ENCODE measurements at places on chromosomes 1 and 21.

GRCh38 chr1:153347856-153348255 is 785 bp downstream of the PGLYRP4 start:
- DNase-seq, result no peak

DNA sequence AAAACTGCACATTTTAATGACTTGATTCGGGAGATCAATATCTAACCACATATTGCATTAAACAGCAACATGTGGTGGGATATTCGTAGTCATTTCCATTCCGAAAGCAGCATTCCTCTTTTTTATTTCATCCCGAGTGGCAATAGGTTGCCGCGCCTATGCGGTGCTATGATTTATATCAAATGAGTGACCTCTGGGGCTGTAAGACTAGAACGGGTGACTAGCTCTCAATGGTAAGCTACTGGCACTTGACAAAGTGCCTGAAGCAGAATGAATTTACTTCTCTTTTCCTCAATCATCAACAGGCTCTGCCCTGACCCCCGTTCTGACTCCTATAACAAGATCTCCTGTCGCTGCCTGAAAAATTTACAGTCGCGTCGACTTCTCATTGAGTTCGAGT is 162.3 kb downstream of the ZNF281 start:
- DNase-seq, result no peak

DNA sequence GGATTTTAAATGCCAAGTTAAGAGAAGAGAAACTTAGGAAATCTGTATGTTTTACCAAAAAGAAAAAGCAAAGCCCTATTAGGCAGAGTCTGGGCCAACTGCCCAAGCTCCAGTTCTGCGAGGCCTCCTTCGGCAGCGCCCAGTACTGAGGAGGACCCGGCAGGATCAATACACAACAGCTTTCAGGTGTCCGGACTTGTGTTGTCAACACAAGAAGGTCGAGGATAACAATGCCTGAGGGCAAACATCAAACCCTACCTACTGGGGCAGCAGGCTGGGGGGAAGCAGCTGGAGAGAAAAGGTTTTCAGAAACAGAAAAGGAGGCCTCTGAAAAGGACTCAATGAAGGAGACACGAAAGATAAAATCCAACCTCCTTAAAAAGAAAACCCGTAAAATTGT is 98.1 kb upstream of the GJB5 start:
- no peak for DNase-seq

DNA sequence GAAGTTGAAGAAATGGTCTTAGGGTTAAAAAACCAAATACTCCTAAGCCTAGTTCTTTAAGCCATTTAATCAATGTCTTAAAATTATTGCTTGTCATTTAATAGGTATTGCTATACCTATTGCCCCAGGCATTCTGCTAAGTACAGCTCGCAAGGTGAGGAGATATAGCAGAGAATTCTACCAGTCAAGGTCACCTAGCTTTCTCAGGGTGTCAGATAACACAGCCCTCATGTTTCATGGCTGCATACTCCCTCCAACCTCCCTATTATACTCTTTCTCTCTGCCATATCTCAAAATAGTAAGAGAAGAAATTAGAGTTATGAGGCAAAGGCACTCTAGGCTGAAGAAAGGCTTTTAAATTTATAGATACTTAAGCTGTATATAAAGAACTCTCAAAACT is 68.4 kb upstream of the GPR88 start:
- no peak for DNase-seq

DNA sequence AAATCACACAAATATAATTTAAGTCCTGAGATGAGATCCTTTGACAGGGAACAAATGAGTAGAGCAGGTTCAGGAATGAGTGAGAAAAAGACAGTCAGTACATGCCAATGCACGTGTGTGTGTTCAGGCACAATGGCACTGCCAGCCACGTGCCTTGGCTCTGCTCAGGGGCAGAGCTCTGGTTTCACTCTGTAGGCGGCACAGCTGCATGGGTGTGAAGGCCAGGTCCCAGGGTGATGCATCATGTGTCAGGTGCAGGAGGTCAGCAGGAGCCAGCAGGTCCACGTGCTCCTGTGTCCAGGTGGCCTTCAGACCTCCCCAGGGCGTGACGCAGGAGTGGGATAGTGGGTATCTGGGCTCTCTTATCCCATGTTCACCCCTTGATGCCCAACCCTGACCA is 386.1 kb downstream of the KCNH1 start:
- DNase-seq, result no peak

DNA sequence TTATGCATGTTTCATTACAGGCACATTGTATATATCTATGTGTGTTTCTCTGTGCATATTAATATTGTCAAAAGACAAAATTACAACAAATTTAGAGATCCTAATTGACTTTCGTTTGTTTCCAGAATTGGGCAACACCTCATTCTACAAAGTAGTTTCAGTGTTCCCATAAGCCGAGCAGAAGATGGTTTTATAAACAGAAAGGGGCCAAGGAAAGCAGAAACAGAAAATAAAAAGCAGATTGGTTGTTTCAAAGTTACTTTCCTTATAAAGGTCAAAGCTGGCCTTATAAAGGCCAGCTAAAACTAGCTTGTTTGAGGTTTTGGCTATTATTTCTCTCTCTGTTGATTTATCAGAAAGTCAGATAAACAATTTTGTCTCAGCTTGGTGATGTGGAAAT is 116.2 kb upstream of the FGGY start:
- DNase-seq, result no peak

GRCh38 chr1:43938892-43939587 is 5.4 kb downstream of the ARTN start:
- DNase-seq, result no peak

- DNase-seq, result no peak
These were observed 5.2 kb upstream of the SH2D2A start for GRCh38 chr1:156821801-156822200.

DNA sequence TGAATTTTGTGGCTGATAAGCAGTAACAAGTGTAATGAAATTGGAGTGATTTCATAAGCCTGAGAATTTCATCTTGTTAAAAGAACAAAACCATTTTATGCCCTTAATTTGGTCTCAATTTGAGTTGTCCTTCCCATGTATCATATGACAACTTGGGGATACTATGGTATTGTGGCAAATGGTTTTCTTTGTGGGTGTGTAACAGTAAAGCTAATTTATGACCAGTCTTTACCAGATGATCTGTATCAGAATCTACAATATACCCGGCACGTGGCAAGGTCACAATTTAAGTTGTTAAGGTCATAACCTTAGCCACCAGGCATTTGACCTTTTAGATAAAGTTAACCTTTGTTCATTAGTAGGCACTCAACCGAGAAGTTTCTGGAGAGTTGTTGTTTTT is 9.1 kb downstream of the NFIA start:
- no peak for DNase-seq

DNA sequence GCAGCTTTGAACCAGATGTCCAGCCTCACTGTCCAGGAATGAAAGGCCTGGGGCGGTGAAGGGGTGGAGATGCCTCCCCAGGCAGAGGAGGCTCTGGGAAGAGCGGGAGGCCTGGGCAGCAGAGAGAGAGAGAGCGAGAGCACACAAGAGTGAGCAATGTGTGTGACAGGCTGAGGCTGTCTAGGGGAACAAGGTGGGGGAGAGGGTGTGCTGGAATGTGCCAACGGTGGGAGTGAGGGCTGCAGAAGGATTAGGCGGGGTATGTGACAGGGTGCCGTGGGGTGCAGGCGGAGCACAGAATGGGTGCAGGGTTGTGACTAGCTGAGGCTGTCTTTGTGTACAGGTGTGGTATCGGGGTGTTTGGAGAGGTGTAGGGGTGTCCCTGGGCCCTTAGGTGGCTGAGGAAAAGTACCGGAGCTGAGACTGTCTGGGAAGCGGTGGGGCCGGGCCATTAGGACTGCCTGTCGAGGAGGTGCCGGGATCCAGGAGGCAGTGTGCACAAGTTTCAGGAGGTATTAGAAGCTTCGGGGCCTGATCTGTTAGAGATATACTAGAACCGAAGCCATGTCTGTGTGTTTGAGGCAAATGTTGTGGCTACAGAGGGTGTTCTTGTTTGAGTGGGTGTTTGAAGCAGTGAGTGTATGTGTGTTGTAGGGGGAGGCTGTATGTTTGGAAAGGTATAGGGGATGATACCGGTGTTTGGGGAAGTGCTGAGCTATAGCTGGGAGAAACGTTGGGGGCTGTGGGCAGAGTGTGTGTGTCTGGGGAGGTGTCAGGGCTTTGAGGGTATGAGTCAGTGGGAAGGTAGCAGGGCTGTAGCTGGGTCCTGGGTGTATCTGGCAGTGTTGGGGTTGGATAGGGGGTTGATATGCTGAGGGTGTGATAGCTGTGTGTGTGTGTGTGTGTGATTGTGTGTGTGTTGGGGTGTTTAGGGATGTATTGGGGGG is 9.1 kb downstream of the AHDC1 start:
- DNase-seq, result no peak

DNA sequence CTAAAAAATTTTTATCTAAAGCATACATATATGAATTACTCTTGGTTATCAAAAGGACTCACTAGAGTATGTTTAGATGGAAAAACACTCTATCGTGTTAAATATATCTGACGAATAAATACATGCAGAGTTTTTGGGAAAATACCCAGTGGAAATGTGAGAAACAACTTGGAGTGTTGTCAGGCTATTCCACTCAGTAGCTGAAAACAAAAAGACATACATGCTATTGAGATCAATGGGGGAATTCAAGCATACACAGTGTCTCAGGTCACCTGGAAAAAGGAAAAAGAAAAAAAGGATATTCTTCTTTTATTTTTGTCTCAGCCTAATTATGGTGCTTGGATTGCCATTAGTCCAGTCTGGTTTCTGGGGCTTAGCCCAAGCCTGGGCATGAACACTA is 247.0 kb upstream of the LYPLAL1 start:
- no peak for DNase-seq

DNA sequence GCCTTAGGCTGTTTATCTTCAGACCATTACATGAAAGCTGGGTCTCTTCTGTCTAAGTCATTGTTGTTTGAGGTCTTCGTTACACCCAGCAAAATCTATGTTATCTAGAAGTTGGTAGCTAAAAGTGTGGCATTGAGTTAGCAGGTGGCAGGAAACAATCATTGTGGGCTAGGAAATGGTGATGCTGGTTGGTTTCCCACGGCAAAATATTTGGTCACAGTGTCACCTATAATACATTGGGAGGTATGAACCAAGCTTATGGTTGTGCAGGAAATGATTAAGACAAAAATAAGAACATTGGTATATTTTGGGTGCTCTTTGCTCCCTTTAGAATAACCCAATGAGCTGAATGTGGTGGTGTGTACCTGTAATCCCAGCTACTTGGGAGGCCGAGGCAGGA is 169.7 kb downstream of the TRIM33 start:
- DNase-seq, result no peak
